Stomach (tissue), 19 donors: ENCODE measurements at places on chromosomes 13 and 19. TPM values are rescaled to one million over a fixed set of nuclear protein-coding genes. Genes with fewer than 3 reads are reported as not detected.

ZNF559 gene
- 11.6 TPM for total RNA-seq

KIR2DL4 gene
- total RNA-seq = not detected

OR4F17 gene
- not detected for total RNA-seq

PTH2 gene
- total RNA-seq = not detected

RHPN2 gene
- total RNA-seq = 37.1 TPM

NLRP9 gene
- total RNA-seq = not detected

PCDH20 gene
- 0.58 TPM for total RNA-seq

FGF22 gene
- not detected for total RNA-seq

RGCC gene
- total RNA-seq = 51.8 TPM

PROZ gene
- total RNA-seq = not detected

ZNF528 gene
- 12.5 TPM for total RNA-seq

TMEM161A gene
- total RNA-seq = 48.2 TPM

SYNGR4 gene
- total RNA-seq = not detected

SLITRK1 gene
- not detected for total RNA-seq

CTU1 gene
- 32.7 TPM for total RNA-seq
